Erythroblast (primary cell): ENCODE measurements at places on chromosomes 6 and 20.

- DNase-seq: no peak
Observed at GRCh38 chr20:2149507-2149906, 47.9 kb downstream of the STK35 start.

- DNase-seq: no peak
Observed at GRCh38 chr6:73688351-73688750, 7.7 kb upstream of the CD109 start.

DNA sequence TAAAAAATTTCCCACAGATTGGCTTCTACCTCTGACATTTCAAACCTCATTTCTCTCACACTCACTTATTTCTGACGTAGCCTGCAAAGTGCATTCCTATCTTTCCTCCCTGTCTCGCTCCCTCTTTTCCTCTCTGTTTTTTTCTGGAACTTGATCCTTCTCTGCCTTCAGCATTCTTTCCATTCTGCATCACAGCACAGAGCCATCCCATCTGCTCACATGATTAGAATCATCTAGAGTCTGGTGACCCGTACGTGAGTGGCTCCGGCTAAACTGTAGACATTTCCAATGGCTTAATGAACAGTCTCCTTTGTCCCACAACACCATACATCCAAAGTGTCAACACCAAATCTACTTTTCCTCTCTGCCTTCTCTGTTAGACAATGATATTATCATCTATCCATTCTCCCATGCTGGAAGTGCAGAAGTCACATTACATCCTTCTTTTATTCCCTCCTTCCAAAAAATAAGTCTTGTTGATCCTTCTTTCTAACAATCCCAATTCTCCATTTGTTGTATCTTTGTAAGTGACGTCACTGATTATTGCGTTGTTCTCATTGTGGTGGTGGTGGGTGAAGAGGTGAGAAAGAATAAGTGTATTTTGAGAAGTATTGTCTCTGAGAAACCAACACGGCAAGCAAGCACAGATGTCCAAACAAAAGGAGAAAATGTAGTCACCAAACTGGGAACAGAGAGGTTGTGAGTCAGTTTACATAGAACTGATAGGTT is 41.6 kb downstream of the OPRM1 start:
- no peak for DNase-seq

GRCh38 chr20:417801-418342 is 9.8 kb downstream of the RBCK1 start:
- DNase-seq: no peak

DNA sequence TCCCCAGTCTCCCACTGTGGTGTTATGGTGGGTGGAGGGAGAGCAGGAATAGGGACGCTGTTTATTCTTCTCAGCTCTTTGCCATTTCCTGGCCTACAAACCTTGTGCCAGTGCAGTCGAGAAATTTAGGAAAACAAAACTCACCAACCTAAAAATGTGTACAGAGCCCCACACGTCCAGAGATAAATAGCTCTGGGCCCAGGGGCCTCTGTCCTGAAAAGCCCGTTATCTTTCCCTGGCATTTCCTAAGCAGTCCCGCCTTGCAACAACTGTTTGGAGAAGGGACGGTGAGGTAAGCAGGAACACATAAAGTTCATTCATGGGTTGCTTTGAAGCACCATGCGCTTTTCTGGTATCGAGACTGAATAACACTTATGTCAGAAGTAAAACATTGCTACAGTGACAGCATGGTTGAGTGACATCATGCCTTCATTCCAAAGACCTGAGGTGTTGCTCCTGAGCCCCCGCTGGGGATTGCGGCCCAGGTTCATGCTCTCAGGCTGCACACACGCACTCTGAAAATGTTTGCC is 80.1 kb upstream of the NXT1 start:
- no peak for DNase-seq

GRCh38 chr6:97917369-97917768 is 634.4 kb upstream of the MMS22L start:
- no peak for DNase-seq

- no peak for DNase-seq
Observed at GRCh38 chr20:50628853-50629669, 62.3 kb downstream of the RIPOR3 start.

GRCh38 chr20:41533537-41534136 is 84.5 kb downstream of the CHD6 start:
- DNase-seq: no peak

- DNase-seq: no peak
Observed at GRCh38 chr20:40641202-40641601, 47.8 kb downstream of the MAFB start.

- DNase-seq: no peak
Observed at GRCh38 chr20:17834804-17835203, 133.8 kb downstream of the SNX5 start.

- peak; percentile 66 for DNase-seq
Observed at GRCh38 chr20:16761305-16761829, 13.2 kb downstream of the OTOR start.

DNA sequence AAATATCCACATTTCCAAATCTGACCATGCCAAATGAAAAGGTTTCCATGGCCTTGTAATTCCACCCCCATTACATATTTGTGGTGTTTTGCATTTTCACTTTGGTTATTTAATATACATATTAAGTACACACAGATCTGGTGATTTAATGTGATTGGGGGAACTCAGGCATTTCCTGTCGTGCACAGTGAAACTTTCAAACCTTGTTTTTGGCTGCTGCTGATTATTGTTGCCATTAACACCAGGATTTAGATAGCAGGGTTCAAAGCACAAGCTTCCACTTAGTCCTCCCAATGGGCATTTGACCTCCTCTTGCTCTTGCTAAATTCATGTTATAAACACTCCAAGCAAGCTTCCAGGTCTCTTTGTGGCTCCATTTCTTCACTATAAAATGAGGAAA is 166.5 kb downstream of the SOBP start:
- DNase-seq: no peak

DNA sequence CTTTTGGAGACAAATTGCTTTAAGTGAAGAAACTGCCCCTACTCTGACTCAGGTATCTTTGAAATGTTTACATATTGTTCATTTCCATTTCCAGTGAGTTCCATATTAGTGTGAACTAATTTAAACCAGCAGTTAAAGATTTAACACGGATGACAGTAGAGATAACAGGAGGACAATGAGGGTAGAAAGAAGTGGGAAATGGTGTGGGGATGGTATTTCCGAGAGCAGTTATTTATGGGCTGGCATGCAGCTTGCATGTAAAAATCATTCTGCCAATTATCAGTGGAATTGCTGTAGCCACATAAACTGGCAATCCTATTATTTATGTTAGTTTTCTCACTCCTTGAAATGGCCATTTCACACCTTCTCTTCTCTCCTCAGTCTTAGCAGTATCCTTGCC is 8.6 kb upstream of the ADGRF5 start:
- no peak for DNase-seq

- DNase-seq: no peak
Observed at GRCh38 chr20:41467690-41468089, 101.1 kb upstream of the EMILIN3 start.

DNA sequence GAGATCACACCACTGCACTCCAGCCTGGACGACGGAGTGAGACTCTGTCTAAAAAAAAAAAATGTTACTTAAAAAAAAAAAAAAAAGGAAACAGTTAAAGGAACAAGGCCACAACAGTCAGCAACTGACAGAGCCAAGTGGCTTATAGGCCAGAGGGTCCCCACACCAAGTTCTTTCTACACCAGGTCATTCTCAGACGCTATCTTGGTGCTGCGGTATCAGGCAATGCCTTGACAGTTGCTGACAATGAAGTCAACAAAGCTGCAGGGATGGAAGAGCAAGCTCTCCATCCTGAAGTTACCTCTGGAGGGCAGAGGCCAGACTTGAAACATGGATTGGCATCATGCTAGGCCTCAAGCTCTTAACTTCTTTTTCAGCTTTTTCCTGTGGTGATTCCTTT is 31.9 kb downstream of the COMMD7 start:
- DNase-seq: no peak

DNA sequence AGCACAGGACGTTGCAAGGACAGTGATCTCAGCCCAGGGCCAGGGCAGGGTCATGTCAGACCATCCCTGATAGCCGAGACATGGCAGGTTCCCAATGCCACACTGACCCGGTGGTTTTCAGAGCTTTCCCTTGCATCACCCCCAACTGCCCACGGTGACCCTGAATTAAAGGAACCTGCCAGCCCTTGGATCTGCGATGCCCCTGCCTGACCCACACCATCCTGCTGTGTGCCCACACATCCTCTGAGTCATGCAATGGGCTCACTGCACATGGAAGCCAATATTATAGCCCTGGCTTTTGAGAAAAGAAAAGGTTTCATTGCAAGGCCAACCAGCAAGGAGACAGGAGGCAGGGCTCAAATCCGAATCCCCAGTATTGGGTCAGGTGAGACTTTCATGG is 132.6 kb upstream of the CST7 start:
- no peak for DNase-seq

DNA sequence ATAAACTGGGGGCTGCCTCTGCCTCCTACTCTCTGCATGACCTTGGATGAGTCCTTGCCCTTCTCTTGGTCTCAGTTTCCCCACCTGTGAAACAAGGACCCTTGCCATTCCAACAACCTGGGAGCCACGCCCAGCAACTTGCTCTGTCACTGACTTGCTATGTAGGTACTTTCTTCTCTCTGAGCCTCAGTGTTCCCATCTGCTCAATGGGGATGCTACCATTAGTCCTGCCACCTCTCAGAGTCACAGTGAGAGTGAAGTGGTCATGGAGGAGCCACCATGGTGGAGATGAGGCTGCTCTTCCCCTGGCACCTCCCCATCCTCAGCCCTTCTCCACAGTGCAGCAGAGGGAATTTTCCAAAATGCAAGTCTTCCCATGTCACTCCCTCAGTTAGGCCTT is 70.6 kb downstream of the CDH22 start:
- DNase-seq: no peak

GRCh38 chr6:6926856-6927255 is 180.9 kb upstream of the RREB1 start:
- DNase-seq: no peak

- no peak for DNase-seq
Observed at GRCh38 chr20:47789764-47790579, 4.7 kb upstream of the SULF2 start.

DNA sequence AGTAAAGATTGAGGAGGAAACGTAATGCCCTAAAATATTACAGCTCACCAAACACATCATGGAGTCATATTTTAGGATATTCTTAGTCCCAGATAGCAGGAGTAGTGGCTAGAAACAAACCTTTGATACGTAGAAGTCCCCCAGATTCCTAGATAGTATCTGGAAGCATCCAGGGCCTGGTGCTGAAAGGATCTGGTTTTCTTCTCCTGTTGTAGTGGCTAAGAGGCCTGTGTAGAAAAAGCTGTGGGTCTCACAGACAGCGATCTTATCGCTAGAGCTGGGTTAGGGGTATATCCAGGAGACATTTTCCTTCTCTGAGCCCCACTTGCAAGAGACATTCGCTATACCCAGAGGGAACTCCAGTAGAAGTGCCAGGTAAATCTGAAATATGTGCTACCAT is 139.9 kb downstream of the KCNQ5 start:
- no peak for DNase-seq

DNA sequence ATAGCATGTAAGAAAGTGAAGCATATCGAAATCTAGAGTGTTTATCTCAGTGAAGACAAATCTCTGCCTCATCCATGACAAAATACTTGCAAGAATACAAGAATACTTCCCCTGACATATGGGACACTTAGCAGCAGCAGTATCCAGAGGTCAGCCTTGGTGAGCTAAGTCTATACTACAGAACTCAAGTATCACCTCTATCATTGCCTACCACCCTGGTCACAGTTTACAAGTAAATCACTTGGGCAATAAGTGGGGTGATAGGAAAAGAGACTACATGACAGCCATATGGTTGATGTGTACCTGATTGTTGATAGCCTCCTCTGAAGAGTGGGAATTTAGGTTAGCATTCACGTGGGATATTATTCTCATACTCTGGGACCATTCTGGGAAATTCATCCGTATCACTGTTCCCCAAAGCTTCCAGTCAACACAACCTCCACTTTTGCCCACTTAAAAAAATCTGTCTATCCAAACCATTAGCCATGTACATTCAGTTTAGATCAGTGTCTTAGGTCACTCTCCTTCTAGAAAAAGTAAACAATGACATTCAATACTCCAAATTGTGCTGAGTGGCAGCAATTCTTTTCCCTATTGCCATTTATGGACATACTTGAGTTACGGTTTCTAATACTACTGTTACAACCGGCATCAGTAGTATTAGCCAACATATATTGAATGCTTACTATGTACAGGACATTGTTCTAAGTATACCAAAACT is 118.2 kb upstream of the PRSS16 start:
- no peak for DNase-seq

GRCh38 chr20:35111141-35111888 is 18.7 kb upstream of the TRPC4AP start:
- no peak for DNase-seq
